ENCODE measurements at places on chromosomes 4 and X.
A peak's percentile ranks its signal among the peaks of the same experiment; 100 is the strongest.

DNA sequence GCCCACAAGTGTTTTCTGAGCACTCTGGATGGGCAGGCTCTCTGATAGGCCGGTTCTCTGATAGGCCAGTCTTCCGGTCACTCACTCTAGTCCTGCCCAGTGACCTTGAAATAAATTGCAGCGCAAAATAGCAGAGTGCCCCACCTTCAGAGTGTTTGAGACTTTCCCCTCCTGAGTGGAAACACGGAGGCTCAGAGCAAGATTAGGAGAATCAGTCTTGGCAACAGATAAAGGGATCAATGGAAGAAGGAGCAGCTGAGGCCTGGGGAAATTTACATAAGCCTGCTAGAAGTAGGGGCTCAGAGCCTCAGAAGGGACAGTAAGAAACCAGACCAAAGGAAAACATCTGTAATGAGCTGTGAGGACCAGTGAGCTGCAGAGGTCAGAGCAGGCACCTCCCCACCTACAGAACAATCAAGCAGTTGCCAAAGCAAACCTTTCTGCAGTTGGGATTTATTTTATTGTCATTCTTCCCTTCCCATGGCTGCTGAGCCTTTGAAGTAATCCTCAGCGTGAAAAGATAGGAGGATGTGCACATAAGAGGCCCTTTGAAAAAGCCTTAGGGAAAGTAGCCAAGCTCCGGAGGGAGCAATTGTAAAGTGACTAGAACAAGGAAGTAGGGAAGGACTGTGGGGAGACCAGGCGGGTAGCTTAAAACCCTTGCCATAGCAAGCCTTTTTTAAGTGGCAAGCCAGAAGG is 89.1 kb upstream of the TSPAN5 start:
- DNase-seq: no peak

DNA sequence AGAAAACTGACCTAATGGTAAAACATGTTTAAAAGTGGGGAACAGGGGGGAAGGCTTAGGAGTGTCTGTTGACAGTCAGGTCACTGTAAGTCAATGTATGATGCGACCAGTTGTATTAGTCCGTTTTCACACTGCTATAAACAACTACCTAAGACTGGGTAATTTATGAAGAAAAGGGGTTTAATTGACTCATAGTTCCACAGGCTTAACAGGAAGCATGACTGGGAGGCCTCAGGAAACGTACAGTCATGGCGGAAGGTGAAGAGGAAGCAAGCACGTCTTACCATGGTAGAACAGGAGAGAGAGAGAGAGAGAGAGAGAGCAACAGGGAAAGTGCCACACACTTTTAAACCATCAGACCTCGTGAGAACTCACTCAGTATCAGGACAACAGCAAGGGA is 13.0 kb upstream of the PLAC1 start:
- DNase-seq: no peak

GRCh38 chr4:107008115-107008514 is 28.0 kb downstream of the DKK2 start:
- DNase-seq: no peak

DNA sequence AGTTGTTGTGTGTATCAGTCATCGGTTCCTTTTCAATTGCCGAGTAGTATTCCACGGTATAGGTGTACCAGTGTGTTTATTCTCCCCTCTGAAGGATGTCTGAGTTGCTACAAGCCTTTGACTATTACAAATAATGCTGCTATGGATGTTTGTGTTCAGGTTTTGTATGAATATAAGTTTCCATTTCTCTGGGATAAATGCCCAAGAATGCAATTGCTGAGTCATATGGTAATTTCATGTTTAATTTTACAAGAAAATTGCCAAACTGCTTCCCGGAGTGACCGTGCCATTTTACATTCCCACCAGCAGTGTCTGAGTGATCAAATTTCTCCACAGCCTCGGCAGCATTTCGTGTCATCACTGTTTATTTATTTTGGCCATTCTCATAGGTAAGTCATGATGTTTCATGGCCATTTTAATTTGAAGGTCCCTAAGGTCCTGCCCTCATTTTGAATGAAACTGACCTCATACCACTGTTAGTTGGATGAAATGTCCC is 73.9 kb downstream of the IRF2 start:
- DNase-seq: no peak

DNA sequence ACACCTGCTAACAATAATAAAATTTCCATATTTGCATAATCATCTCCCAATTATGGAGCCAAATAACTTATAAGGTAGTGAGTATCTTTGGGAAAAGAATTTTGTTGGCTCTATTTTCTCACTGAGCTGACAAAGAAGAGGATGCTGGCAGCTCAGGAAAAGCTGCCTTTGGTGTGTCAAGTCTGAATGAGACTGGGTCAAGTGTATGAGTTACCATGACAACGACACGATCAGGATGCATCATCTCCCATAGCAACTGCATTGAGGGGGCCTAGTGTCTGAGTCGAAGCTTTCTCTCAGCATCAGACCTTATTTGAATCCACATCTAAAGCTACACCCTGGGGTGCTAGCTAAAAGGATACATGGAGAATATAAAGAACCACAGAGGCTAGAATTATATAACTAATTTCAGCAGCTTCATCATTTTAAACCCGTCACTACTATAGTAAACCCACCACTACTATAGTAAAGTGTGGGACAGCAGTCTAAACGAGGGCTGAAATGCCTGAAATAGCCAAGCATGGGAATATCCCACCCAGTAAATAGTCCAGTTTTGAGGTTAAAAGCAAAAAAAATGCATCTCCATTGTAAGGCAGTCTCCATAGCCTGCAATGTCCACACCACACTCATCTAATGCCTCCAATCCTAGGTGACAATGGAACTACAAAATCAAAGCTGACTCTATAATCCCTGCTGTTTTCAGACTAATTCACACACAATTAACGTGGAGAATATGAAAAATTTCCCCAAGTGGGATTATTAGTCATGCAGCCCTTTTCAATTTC is 16.0 kb downstream of the GSPT2 start:
- no peak for DNase-seq

DNA sequence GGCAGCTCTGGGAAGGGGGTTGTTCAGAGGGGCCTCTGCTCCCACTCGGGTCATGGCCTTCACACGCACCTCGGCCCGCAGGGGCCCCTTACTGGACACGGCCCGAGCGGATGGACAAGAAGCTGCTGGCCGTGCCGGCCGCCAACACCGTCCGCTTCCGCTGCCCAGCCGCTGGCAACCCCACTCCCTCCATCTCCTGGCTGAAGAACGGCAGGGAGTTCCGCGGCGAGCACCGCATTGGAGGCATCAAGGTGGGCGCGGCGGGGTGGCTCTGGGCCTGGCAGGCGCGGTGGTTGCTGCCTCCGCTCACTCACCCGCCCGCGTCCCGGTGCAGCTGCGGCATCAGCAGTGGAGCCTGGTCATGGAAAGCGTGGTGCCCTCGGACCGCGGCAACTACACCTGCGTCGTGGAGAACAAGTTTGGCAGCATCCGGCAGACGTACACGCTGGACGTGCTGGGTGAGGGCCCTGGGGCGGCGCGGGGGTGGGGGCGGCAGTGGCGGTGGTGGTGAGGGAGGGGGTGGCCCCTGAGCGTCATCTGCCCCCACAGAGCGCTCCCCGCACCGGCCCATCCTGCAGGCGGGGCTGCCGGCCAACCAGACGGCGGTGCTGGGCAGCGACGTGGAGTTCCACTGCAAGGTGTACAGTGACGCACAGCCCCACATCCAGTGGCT is 8.3 kb downstream of the FGFR3 start:
- DNase-seq: no peak

- DNase-seq: no peak
Measured at GRCh38 chr4:126591583-126591982, 1041.2 kb upstream of the INTU start.

GRCh38 chrX:83934220-83934619 is 73.3 kb downstream of the CYLC1 start:
- no peak for DNase-seq

DNA sequence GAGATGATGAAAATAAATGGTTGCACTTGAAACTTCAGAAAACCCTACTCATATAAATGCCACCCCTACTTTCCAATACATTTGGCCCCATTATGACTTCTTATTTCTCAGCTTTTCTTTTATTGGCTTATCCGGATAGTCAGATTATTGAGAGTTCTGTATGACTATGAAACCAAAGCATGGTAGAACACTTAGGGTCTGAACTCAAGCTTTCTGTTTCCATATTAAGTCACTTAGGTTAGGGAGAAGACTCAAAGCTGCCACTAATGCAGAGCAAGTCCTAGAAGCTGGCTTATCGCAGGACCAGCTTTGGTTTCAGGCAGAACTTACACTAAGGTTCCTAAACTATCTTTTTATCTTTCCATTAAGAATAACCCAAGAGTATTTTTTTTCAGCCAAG is 229.9 kb upstream of the CPEB2 start:
- no peak for DNase-seq

- DNase-seq: no peak
Measured at GRCh38 chrX:154695911-154696675, 42.7 kb upstream of the CTAG2 start.

GRCh38 chrX:136047016-136047642 is 61.9 kb downstream of the SLC9A6 start:
- no peak for DNase-seq

- peak; percentile 11 for DNase-seq
Measured at GRCh38 chr4:150694438-150694837, 112.5 kb downstream of the MAB21L2 start.

DNA sequence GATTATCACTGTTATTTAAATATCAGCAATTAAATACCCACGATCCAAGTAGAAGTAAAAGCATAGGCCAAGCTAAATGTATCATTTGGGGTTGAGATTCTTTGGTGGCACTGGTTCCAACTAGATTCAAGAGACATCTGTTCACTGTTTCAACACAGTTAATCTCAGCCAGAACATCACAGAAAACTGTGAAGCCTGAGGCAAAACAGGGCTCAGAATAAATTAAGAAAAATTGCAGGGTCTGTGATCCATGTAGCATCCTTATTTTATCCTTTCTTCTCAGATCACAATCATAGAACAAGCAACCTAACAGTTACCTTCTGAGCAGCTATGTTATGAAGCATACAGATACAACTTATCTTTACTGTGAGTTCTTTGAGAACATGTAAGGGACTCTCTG is 23.7 kb downstream of the YTHDC1 start:
- DNase-seq: no peak

DNA sequence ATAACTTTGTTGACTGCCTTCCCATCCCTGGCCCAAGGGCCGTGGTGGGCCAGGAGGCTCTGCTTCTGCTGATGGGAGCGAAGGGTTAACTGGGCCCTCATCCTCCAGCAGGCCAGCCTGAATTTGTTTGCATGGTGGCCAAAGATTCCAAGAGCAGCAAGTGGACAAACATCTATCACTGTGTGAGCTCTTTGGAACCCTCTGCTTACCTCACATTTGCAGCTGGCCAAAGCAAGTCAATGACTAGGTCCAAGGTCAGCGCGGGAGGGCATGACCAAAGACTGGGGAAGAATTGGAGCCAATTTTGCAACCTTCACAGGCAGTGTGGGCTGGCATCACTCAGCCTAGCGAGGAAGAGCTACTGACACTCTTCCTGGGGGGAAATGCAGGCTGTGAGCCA is 67.8 kb upstream of the ATP6AP2 start:
- DNase-seq: no peak

DNA sequence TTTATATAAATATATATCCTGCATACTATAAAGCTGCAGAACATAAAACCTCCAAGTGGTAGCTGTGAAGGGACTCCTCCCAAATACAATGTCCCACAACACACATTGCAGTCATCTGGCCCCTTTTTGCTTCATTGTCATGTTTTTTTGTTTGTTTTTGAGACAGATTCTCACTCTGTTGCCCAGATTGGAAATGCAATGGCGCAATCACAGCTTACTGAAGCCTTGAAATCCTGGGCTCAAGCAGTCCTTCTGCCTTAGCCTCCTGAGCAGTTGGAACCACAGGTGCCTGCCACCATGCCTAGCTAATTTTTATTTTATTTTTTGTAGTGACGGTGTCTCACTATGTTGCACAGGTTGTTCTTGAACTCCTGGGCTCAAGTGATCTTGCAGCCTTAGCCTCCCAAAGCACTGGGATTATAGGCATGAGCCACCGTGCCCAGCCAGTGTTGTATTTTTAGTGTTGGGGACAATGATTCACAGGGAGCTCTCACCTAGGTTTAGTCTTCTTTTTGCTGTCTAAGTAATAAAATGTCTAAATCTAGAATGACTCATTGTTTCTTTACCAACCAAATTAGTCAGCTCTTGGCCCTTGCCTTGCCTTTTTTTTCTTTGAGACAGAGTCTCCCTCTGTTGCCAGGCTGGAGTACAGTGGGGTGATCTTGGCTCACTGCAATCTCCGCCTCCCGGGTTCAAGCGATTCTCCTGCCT is 24.0 kb upstream of the XIAP start:
- no peak for DNase-seq

DNA sequence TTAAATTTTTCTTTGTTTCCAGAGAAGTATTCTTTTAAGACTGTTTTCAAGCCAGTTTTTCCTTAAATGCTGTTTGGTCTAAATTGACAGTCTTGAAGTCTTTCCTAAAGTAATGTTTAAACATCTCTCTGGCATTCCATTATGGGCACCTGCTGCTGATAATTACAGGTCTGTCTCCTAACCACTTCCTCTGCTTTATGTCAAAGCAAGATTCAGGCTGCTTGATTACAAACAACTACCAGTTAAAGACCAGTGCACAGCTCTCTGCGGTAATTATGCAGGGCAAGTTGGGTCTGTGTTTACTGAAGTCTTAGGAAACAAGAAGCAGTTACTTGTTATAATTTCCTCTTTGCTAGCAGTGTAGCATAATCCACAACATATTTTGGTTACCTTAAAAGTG is 17.6 kb downstream of the UNC5C start:
- DNase-seq: no peak

DNA sequence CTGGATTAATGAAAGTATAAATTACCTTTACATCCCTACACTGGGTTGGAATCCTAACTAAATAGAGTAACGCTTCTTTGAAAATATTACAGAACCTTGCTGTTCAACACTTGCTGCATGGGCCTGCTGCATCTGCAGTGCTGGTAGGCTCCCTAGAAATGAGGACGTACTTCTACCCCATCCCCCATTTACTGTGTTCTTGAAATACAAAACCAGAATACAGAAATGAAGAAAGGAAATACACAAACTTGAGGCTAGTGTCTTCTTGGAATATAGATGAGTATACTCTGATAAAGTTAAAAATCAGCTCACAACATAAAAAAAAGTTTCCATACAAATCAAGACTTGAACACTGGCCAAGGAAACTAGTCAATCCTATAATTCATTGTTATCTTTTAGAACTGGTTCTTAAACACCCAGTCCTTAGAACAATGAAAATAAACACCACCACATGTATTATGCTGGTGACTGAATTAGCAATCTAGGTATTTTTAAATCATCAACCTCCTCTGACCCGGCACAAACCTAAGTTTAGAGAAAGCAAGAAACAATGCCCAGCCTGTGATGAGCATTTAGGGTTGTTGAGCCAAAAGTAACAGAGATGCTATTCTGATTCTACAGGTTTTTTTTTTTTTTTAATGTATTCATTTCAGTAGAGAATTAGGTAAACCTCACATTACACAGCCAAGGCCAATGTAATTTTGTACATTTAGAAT is 49.7 kb downstream of the ATP8A1 start:
- no peak for DNase-seq

- DNase-seq: no peak
Measured at GRCh38 chrX:103734125-103734760, 23.5 kb downstream of the TMEM31 start.

GRCh38 chr4:111842336-111842735 is 302.9 kb upstream of the FAM241A start:
- DNase-seq: no peak

- DNase-seq: peak; percentile 37
Measured at GRCh38 chrX:109270580-109271484, 211.1 kb downstream of the GUCY2F start.

Data from GM10248 (cell line).